ENCODE measurements at places on chromosomes 12 and 14.

GRCh38 chr14:51020024-51020710, 74.7 kb downstream of the TRIM9 start:
- DNase-seq = no peak

- no peak for DNase-seq
Measured at GRCh38 chr12:52903855-52904508, 894 bp downstream of the KRT8 start.

DNA sequence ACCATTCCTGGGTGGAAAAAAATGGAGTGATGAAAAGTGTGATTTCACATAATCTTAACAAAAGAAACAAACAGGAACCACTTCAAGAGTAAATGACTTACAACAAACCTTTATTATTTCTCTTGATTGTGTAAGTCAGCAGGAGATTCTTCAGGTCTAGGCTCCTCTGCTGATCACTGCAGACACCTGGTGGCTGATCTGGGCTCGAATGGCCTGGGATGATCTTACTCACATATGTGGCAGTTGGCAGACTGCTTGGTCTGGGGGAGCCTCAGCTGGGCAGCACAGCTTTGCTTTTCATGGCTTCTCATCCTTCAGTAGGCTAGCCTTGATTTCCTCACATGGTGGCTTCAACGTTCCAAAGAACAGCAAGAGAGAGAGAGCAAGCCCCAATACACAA, 215.4 kb upstream of the PRICKLE1 start:
- no peak for DNase-seq

DNA sequence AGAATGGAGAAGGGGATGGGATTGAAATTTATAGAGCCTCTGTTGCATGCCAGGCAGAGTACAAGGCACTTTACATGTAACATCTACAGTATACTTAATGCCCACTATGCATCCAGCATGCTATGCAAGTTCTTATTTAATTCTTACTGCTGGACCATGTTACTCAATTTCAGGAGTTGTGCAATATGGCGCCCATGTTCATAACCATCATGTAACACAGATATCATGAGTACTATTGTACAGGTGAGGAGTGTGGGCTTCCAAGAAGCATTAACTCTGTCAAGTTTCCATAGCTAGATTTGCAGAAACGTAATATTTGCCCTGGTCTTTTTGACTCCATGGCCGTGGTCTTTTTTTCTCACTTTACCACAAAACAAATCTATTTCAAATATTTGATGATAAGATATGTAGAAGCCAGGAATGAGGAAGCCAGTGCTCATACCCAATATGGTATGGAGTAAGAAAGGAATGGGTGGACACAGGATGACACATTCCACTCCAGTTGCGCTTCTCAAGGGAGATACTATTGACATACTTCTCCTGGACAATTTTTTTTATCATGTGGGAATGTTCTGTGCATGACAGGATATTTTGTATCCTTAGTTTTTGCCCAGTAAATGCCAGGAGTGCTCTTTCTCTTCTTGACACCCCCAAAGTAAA, 191.8 kb downstream of the C12orf75 start:
- DNase-seq = no peak

DNA sequence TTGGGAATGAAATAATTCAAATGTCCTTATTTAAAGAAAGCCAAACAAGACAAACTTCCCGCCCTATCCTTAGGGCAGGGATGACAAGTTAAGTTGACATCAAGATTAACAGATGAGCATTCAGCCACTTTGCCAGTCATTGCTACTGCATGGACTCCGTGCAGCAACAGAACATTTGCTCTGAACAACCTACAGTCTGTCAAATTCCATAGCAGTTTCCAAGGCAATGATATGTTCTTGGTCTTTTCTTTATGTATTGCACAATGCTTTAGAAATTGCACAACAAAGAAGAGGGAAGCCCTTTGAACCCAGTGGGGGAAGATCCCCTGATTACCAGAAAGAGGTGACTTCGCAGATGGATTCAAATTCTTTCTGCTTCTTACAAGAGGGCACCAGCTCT, 269.8 kb downstream of the BCAT1 start:
- no peak for DNase-seq

DNA sequence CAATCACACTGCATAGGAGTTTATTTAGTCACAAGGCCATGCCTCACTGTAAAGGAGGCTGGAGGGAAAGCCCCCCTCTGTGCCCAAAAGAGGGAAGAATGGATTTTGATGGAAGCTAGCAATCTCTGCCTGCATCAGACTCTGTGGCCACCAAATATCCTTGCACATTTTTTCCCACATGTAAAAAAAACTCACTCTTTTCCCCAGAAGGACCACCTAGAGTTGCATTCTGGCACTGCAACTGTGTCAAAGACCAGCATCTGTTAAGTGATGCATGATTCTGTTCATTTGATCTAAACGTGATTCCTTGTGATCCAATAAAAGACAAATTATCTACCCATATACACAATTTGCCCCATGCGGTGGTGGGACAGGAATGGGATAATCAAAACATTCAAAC, 8.0 kb downstream of the RHOJ start:
- no peak for DNase-seq

GRCh38 chr12:76152181-76152807, 67.8 kb upstream of the NAP1L1 start:
- DNase-seq = no peak

- DNase-seq = no peak
Measured at GRCh38 chr12:74963867-74964331, 245.7 kb downstream of the KCNC2 start.

DNA sequence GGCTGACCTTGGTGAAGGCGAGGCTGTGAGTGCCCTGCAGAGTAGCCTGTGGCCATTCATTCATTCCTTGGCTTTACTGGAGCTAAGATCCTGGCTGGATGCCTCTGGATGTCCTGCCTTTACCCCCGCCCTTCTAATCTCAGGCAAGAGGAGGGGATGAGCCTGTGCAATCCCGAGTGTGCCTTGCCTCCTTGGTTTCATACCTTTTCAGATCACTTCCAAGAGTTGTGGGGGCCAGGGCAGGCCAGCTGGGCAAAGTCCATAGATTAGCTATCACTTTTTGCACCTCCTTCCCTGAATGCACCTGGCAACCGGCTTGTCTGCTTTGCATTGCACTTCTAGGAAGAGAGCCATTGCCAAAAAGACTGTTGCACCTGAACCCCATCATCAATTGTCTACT, 1.5 kb downstream of the VRTN start:
- no peak for DNase-seq

DNA sequence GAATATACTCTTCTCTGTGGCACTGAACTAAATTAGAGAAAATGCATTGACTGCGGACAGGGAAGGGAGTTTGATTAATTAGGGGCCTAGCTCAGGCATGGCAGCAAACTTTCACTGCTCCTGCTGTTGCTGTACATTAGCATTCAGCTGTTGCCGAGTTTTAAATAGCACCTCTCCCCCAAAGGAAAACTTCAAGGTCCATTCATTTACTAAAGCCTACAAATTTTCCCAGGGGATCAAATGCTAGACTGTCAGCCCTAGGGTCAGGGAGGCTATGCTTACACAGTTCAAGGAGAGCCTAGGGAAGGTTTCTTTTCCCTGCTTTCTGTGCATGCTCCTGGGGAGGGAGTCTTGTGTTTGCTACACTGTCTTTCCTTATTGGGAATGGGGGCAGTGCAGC, 60.0 kb upstream of the GZMB start:
- no peak for DNase-seq

- DNase-seq = peak; percentile 34
Measured at GRCh38 chr12:44875954-44876543, at the start of gene NELL2. Gene NELL2 (minus strand): TSS chr12:44876315. CDS start chr12:44875869, 446 bp downstream.

- no peak for DNase-seq
Measured at GRCh38 chr12:102567031-102567985, 86.9 kb upstream of the IGF1 start.

DNA sequence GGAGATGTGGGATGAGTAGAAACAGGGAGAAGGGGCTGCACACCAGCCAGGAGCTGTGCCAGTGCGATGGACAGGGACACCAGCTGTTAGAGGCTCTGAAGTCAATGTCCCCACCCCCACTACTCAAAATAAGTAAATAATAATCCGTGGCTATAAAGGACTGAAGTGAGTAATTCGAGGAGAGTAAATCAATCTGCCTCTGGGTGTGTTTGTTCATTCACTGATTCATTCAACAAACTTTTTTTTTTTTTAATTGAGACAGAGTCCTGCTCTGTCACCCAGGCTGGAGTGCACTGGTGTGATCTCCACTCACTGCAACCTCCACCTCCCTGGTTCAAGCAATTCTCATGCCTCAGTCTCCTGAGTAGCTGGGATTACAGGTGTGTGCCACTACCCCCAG, 363.6 kb downstream of the TMEM132D start:
- DNase-seq = no peak

GRCh38 chr12:70508178-70508577, 129.1 kb downstream of the PTPRB start:
- DNase-seq = no peak
